ENCODE measurements at places on chromosomes 16 and 17.

DNA sequence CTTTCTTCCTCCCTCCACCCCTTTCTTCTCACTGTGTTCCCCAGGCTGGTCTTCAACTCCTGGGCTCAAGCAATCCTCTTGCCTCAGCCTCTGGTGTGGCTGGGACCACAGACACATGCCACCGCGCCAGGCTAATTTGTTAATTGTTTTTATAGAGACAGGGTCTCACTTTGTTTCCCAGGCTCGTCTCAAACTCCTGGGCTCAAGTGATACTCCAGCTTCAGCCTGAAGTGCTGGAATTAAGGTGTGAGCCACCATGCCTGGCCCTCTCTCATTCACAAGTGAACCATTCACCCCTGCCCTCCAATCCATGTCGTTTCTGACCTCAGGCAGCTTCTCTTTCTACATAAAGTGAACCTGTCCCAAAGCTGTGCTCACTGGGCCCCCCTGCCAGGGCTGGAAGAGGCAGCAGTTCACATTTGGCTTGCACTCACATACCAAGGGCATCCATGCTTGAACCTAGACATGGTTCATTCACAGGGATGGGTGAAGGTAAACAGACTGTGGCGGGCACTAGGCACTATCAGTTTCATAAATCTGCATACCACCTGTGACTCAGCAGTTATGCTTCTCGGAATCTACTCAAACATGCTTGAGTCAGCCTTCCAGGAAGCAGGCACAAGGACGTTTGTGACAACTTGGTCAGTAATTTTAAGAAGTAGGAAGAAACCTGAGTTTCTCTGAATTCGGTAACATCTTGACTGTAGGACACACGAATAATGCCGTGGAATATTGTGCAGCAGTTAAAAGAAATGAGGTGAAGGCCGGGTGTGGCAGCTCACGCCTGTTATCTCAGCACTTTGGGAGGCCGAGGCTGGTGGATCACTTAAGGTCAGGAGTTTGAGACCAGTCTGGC, 6.0 kb upstream of the RNF213 start:
- DNase-seq, result no peak
- H3K36me3 ChIP-seq, result no peaks in the 10 kb centered on the region
- H3K4me1 ChIP-seq, result peaks cover 35% of the 10 kb centered on the region
- no peak overlapping the region for H3K4me3 ChIP-seq

GRCh38 chr16:87236516-87237115, 80.6 kb downstream of the C16orf95 start:
- no peak overlapping the region for H3K4me3 ChIP-seq
- peaks cover 15% of the 10 kb centered on the region for H3K27me3 ChIP-seq
- H3K27ac ChIP-seq, result no peak overlapping the region
- H3K4me1 ChIP-seq, result peaks cover 57% of the 10 kb centered on the region
- peaks cover under 1% of the 10 kb centered on the region for H3K36me3 ChIP-seq
- DNase-seq, result no peak

GRCh38 chr16:89452241-89452640, 38.1 kb downstream of the ANKRD11 start:
- no peak overlapping the region for H3K27ac ChIP-seq
- peaks cover 31% of the 10 kb centered on the region for H3K36me3 ChIP-seq
- H3K27me3 ChIP-seq, result no peaks in the 10 kb centered on the region

GRCh38 chr17:40535924-40536294, 29.4 kb downstream of the CCR7 start:
- no peaks in the 10 kb centered on the region for H3K36me3 ChIP-seq
- no peak overlapping the region for H3K27ac ChIP-seq
- peaks cover 57% of the 10 kb centered on the region for H3K4me1 ChIP-seq
- DNase-seq, result no peak
